ENCODE measurements at places on chromosomes 4 and X.
A peak's percentile ranks its signal among the peaks of the same experiment; 100 is the strongest.

DNA sequence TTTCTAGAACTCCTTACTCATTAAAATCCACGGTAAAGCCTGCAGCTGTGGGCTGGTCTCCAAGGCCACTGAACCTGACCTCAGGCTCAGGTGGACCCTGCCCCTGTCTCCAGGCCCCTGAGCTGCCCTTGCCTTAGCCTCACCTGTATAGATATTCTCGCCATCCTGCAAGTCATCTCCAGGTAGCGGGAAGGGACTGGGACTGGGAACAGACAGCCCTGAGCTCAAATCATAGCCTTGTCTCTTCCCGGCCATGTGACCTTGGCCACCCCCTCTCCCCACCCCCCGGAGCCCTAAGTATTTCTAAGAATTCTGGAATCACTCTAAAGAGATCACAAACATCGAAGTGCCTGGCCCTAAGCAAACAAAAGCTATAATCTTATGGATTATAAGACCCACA is 17.7 kb downstream of the ABLIM2 start:
- H3K36me3 ChIP-seq: no peaks in the 10 kb centered on the region
- no peak for DNase-seq
- no peak overlapping the region for H3K4me3 ChIP-seq
- H3K27me3 ChIP-seq: peaks cover 5% of the 10 kb centered on the region
- H3K27ac ChIP-seq: no peak overlapping the region

- no peaks in the 10 kb centered on the region for H3K27me3 ChIP-seq
- H3K36me3 ChIP-seq: peaks cover 85% of the 10 kb centered on the region
- H3K4me1 ChIP-seq: peaks cover 46% of the 10 kb centered on the region
- H3K4me3 ChIP-seq: no peak overlapping the region
- H3K27ac ChIP-seq: no peak overlapping the region
- DNase-seq: no peak
These were observed 173.8 kb downstream of the CAMK2D start for GRCh38 chr4:113587640-113588275.

DNA sequence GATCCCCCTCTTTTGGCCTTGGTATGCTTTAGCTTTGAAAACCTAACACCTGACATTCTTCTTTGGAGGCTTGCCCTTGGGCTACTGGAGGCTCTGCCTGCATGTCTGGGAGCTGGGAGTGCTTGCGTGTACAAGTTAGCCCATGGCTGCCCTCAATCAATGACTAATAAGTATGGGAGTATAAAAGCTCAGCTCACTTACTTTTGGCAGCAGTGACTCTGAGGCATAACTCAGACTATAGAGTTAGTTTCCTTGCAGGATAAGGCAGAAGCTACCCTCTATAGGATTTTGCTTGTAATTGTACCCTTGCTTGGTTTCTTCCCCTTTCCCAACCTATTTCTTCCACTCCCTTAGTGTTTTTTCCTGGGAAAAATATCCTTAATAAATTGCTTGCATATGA is 247.9 kb downstream of the PPP1R2C start:
- no peak overlapping the region for H3K27ac ChIP-seq
- H3K27me3 ChIP-seq: peaks cover 10% of the 10 kb centered on the region
- H3K36me3 ChIP-seq: no peaks in the 10 kb centered on the region
- H3K4me1 ChIP-seq: peaks cover 8% of the 10 kb centered on the region
- no peak overlapping the region for H3K4me3 ChIP-seq

- H3K27ac ChIP-seq: peak overlapping the region; percentile 0
- H3K36me3 ChIP-seq: peaks cover 30% of the 10 kb centered on the region
- H3K27me3 ChIP-seq: peaks cover 55% of the 10 kb centered on the region
- DNase-seq: no peak
- no peak overlapping the region for H3K4me3 ChIP-seq
These were observed 53.5 kb downstream of the CHST7 start for GRCh38 chrX:46627062-46627461.

DNA sequence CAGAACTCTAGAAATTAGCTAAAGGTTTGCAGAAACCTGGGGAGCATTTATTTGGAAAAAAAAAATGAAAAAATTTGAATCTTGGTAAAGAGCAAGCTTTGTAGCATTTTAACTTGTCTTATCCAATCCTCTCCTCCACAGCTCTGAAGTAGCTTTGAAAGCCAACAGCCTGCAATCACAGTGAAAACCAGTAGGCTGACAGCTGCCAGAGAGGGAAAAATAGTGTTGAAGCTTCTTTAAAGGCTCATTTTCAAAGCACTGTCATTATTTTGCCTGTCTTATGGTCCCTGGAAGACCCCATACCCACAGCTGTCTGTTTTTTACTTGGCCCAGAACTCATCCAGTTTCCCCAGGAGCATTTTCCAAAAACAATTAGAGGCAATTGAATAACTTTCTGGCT is 230.8 kb upstream of the EDNRA start:
- DNase-seq: no peak
- no peaks in the 10 kb centered on the region for H3K36me3 ChIP-seq
- no peak overlapping the region for H3K27ac ChIP-seq
- no peaks in the 10 kb centered on the region for H3K4me1 ChIP-seq
- no peak overlapping the region for H3K4me3 ChIP-seq
- H3K27me3 ChIP-seq: no peaks in the 10 kb centered on the region
